ENCODE measurements at places on chromosomes 2 and 18.

GRCh38 chr2:173343921-173344320 lies 10.8 kb upstream of the CDCA7 start:
- DNase-seq = no peak

DNA sequence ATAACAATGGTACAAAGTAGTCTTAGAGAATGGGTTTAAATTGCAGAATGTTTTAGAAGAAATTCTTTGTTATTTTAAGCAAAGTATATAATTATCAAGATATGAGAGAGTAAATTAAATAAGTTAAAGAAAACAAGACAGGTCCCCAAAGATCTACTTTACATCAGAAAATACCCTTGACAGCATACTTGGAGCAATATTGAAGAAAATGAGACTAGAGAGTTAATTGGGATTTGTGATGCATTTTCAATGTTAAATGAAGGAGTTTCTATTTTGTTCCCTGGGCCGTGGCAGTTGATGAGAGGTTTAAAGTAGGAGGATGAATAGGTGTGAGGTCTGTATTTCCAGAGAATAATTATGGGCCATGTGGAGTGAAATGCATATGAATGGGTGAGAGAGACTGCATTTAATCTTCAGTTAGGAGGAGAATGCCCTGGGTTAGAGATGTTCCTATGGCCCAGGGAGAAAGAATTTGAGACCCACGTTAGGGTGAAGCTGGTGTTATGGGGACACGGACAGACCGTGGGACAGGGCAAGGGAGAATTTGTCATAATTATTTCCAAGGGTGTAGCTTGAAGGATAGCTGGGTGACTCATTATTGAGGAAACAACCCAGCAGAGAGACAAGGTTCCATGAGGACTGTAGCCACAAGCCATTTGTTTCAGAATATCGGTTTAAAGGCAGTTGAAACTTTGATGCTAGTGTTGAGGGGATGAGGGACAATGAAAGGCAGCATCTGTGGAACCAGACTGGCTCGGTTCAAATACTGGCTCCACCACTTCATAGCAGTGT lies 22.7 kb downstream of the MGAT5 start:
- DNase-seq = peak; percentile 21

DNA sequence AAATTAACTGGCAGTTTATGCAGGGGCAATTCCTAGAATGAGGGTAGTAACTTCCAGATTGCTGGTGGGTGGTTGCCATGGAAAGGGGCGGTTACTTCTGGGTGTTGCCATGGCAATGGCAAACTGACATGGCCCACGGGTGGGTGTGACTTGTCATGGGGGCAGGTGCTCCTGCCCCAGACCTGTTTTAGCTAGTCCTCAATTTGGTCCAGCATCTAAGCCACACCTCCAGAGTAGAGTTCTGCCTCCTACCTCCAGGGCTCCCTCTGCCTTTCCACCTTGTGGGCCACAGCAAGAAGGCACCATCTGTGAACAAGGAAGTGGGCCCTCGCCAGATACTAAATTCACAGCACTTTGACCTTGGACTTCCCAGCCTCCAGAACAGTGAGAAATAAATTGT lies 148.7 kb downstream of the TFCP2L1 start:
- no peak for DNase-seq

GRCh38 chr2:105324732-105325131 lies 4.8 kb downstream of the TGFBRAP1 start:
- DNase-seq = peak; percentile 63
